ENCODE measurements at places on chromosomes 2 and 18.

- DNase-seq: no peak
Observed at GRCh38 chr18:3103576-3103975, 90.6 kb upstream of the LPIN2 start.

GRCh38 chr2:227462972-227463931, 8.7 kb upstream of the AGFG1 start:
- no peak for DNase-seq

DNA sequence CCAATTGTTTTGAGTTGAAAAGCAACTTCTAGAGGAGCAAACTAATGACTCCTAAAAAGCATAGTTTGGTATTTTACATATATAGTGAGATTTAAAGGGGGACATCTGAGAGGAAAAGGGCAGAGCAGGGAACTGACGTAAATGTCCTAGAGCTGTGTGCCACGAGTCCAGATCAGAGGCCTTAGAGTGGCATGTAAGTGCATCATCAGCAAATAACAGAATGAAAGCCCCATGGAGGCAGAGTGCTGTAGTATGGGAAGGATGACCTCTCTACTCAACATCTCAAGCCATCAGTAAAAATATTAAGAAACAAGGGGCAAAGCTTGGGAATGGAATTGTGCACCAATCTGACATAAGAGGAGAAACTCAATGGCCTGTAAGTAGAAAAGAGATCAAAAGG, 31.4 kb downstream of the SCG2 start:
- DNase-seq: no peak

DNA sequence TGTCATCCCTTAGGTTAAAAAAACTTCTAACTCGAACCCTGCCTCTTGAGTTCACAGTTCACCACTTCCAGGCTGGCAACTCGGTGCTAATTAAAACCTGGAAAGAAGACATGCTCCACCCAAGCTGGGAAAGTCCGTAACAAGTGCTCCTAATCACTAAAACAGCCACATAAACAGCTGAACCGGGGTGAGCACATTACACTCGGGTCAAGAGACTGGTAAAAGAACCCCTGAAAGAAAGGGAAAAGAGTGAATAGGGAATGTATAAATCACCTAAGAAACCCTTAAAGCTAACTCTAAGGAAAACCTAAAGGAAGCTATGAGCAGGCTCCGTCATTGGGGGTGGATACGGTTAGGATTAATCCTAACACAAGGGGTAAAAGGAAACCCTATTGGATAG, 102.0 kb downstream of the HIBCH start:
- no peak for DNase-seq

- DNase-seq: no peak
Observed at GRCh38 chr18:40751186-40751585, 1203.8 kb upstream of the PIK3C3 start.

- no peak for DNase-seq
Observed at GRCh38 chr2:221323513-221323912, 248.6 kb downstream of the EPHA4 start.

DNA sequence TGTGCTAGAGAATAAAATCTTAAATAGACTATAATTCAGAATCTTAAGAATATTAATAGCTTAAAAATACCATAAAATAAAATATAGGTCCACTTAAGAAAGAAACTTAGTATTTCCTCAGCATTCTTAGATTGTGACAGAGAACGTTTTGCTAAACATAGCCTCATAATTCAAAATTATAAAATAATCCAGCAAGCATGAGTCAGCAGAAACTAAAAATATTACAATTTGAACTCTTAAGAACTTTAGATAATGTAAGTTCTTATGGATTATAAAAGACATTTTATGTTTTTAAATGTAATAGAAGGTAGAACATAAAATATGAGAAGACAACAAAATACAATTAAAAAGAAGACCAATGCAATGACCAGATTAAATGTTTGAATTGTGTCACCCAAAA, 164.5 kb upstream of the MC4R start:
- DNase-seq: no peak

- DNase-seq: no peak
Observed at GRCh38 chr2:48750128-48750739, 5.3 kb downstream of the LHCGR start.

- DNase-seq: no peak
Observed at GRCh38 chr2:64404002-64404731, 49.8 kb upstream of the LGALSL start.

Measured in NCI-H774 (cell line).